A172 (cell line): ENCODE measurements at places on chromosomes 12 and 14.

GRCh38 chr12:25797949-25798348 is 160.5 kb upstream of the RASSF8 start:
- no peak for DNase-seq

- peak; percentile 80 for DNase-seq
Observed at GRCh38 chr12:132356691-132357622, 27.6 kb upstream of the GALNT9 start.

DNA sequence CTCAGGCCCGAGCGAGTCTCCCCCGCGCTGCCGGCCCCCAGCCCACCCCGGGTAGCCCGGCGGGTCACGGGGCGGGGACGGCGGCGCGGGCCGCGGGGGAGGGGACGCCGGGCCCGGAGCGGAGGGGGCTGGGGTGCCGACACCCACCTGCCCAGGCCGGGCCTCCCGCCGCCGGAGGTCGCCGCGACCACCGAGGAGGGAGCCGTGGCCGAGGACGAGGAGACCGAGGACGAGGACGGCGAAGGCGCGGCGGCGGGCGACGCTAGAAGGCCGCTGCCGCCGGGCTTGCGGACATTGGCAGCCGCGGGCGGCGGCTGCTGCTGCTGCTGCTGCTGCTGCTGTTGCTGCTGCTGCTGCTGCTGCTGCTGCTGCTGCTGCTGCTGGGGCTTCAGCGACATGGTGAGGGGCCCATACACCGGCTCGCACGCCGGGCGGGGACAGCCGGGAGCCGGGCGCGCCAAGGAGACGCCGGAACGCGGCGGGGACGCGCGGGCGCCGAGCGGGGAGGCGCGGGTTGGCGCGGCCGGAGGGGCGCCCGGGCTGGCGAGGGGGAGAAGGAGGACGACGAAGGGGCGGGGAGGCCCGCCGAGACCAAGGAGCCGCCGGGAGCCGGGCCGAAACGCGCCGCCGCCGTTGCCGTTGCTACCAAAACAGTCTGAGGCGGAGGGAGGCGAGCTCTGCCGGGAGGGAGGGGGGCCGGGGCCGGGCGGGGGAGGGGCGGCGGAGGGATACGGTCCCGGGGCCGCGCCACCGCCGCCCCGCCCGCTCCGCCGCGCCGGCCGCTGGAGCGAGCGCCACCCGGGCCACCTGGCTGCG is at the start of gene ATXN2:
Gene ATXN2, minus strand, starts transcription at position 679 of the 816 bp plus-strand sequence. Its CDS starts 281 bp downstream, at position 398.
- DNase-seq: no peak

GRCh38 chr14:61750708-61751474 is 11.3 kb upstream of the SNAPC1 start:
- no peak for DNase-seq

DNA sequence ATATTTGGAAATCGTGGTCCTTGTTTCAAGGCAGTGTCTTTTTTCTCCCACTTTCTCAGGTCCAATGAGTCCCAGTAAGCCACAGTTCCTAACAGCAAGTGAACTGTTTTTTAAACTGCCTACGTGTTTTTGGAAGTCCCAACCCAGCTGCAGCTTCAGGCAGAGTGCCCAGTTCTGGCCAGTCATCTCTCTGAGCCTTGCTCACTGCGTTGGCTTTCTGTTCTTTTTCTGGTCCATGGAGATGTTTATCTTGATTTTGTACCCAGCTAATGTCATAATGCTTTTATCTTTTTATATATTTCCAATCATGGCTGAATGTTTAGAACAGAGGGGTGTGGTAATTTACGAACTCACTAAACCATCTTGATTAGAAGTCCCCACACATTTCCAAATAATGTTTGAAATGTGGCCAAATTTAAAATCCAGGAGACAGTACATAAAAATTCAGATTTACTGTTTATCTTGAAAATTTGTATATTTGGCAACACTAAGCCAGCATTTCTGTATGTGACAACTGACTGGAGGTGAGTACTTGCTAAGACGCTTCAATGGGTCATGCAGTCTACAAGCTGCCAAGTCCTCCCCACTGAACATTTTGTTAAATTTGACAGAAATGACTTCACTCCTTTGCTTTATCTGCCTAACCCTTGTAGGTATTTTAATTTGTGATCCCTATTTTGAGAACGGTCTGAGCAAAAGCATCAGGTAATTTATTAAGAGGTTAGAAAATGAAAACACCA is 46.1 kb upstream of the OTOGL start:
- peak; percentile 54 for DNase-seq

DNA sequence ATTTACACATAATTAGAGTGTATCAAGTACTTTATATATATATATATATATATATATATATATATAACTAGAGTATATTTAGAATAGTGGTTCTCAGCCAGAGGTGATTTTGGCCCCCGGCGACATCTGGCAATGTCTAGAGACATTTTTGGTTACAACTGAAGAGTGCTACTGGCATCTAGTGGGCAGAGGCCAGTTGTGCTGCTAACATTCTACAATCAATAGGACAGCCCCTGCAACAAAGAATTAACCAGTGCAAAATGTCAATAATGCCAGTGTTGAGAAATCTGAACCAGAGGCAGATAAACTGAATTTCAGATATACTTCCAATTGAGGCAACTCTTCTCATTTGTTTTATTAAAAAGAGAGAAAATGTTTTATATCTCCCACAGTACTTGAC is 8.9 kb downstream of the GTF2A1 start:
- DNase-seq: no peak

DNA sequence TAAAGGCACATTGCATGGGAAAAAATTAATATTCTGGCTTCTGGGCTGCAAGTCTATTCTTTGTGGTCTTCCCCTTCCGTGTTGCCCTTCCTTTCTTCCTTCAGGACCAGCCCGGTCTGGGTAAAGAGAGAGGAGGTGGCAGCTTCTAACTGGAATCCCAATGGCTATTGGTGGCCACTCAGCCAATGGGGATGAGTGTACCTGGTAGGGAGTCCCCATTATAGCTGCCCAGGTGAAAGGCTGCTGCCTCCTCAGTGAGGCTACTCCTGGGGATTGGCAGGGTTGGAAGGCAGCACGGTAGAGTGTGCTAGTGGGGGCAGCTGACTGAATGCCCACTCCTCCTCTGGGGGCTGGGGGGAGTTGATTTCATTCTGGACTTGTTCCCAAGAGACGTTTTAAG is 112.6 kb downstream of the RBM19 start:
- no peak for DNase-seq

GRCh38 chr14:105139831-105140239 is 28.7 kb downstream of the JAG2 start:
- no peak for DNase-seq

DNA sequence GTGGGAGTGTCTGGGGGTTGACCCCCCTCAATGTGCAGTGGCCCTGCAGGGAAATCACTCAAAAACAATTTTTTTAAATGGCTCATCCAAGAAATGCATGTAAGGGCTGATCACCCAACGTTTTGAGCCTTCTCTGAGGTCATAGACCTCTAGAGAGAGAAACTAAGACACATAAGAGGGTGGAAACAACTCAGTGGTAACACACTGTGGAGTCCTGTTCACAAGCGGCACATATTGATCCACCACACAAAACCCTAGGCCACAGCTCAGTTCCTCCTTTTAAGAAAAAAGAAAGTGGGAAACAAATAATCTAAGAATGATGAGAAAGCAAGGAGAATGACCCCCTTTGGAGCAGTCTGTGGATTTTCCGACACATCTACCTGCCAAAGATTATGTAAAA is 83.0 kb upstream of the METAP2 start:
- no peak for DNase-seq

- no peak for DNase-seq
Observed at GRCh38 chr12:114671443-114672411, 12.2 kb downstream of the TBX3 start.

DNA sequence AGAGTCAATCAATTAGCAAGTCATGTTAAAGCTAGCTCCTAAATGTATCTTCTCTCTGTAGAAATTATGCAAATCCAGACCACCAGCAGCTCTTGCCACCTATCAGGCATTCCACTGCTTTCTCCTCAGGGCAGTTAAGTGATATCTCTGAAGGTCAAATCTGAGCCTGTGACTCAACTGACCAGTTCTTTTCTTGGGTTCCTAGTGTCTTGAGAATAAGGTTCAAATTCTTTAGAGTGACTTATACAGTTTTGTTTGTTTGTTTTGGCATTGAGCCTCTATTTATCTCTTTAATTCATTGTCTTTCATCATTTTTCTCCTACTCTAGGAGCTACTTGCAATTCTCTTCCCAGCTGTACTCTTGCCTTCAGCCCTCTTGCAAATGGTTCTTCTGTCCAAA is 2.5 kb upstream of the LRIG3 start:
- DNase-seq: peak; percentile 55

- DNase-seq: no peak
Observed at GRCh38 chr12:1313906-1314305, 280.5 kb downstream of the FBXL14 start.

DNA sequence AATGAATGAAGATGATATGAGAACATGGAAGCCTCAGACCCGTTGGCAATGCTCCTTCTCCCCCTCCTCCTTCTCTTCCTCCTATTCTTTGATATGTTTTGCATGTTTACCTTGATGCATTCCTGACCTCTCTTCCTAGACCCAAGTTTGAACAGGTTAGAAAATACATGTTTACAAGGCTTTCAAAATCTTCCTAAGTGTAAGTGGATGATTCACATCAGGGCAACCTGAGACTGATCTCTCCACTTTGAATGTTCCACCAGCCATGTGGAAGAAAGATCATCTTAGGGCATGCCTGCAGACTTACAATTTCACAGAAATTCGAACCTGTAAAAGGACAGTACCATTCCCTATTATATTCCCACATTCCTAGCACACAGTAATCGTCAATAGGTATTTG is 18.0 kb upstream of the LDHB start:
- DNase-seq: no peak

DNA sequence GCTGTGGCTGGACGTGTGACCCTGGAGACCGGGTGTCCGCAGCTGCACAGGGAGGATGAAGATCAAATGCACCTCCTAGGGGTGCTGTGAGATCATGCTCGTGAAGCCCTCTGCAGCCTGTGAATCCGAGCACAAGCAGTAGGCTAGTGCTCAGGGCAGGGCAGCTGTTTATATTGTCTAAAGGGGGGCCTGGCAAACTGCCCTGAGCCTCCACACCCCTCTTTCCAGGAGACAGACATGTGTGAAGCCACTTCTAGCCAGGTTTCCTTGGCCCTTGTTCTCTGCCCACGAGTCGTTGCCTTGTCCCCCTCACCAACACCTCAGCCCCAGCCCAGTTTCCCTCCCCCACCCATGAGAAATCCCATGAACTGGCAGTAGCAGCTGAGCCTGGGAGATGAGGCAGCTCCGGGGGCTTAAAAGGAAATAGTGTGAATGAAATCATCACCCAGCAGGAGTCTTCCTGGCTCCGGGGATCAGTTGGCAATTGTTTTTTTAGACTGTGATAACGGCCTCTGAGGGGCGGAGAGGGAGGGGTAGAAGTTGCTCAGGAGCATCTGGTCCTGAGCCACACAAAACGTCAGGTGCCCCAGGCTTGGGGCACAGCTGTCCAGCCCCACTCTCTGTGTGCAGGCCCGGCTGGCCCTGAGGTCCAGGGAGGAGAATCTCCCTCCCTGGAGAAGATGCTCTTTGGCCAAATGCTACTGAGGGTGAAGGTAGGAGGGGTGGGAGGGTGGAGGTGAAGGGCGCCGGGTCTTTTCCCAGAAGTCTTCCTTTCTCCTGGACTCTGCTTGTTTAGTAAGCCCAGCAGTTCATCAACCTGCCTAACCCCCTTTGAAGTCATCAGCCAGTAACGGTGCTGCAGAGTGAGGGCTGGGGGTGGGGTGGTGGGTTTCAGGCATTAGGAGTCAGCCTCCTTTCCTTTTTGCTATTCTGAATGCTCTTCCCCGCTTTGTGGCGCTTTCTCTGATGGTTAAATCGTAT is 4.0 kb downstream of the FGF6 start:
- peak; percentile 30 for DNase-seq

DNA sequence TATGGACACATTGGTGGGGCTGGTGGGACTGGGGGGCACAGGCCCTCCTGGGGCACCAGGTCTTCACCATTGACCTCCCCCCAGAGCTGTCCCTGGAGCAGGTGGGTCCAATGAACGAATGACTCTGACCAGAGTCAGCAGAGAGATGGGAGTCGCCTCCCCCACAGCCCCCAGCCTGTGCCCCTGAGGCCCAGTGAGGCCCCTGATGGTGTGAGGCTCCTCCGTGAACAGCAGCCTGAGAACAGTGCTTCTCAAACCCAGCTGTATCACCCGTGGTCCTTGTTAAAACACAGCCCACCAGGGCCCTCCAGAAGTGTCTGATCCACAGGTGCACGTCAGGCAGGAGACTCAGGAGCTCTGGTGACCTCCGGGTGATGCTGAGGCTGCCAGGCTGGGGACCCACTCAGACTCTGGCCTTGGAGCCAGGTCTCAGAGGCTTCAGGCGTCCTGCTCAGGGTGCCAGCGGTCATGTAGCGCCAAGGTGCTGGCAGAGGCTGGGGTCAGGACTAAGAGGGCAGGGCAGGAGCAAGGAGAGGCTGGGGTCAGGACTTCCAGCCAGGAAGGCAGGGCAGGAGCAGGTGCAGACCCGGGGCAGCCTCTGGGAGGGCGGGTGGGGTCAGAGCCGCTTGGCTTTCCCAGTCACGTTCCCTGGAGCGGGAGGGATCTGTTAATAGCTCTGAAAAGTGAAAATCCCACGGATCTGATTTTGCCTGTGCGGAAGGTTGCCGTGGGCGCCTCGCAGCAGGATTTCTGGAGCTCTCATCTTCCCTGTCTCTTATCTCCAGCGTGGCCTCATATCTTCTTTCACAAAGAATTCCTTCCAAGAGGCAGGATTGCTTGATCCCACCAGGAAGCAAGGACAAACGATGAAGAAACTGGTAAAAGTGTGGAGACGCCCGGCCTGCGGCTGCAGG is 35.0 kb downstream of the GALNT9 start:
- no peak for DNase-seq

GRCh38 chr12:123715195-123715594 is 3.0 kb downstream of the ATP6V0A2 start:
- DNase-seq: no peak

- no peak for DNase-seq
Observed at GRCh38 chr14:66143387-66144112, 342.6 kb upstream of the CCDC196 start.

GRCh38 chr12:102426599-102427542 is 53.5 kb downstream of the IGF1 start:
- DNase-seq: no peak

DNA sequence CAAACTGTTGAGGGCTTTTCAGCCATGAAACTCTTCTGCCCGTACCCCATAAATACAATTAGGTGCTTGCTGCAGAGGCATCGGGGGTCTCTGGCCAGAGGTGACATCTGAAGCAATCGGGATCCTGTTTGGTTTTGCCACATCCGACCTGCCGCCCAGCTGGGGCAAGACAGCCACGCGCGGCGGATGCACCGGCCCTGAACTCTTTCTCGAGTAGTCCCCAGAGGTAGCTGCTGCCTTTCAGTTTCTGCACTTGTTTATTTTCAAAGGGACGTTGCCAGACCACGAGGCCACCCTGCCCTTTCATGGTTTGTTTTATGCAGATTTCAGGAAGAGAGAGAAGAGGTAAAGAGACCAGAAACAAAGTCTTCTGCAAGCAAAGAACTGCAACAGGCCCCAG is 10.6 kb upstream of the MLXIP start:
- DNase-seq: no peak

DNA sequence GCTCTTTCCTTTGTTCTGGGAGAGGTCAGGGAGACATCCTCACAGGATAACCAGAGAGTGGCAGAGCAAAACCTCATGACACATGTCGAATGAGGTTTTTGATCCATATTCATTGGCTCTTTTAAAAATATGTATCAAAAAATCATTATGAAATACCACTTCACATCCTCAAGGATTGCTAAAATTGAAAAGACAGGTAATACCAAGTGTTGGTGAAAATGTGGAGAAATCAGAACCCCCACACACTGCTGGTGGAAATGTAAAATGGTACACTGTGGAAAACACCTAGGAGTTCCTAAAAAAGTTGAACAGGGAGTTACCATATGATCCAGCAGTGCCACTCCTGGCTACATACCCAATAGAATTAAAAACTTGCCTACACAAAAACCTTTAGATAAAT is 107.8 kb upstream of the ARID2 start:
- DNase-seq: no peak
